ENCODE measurements at places on chromosomes 2 and 18.

- DNase-seq, result no peak
Observed at GRCh38 chr2:94955702-94956101, 69.8 kb upstream of the MAL start.

DNA sequence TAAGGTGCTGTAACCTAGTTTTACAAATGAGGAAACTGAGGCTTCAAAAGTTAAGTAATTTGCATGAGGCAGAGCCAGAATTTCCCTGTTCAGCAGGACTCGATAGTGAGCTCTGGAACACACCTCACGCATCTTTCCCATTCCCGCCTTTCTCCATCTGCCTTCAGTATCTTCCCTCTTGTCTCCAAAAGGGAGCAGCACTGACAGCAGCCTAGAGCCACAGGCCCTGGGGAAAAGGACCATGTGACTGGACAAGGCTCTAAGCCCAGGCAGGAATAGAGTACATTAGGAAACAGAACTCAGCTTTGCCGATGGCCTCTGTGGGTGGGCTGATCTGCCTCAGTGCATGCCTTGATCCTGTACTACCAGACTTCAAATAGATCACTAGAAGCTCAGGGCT, 21.5 kb downstream of the GPR155 start:
- DNase-seq, result no peak

GRCh38 chr2:156719036-156719435, 282.9 kb downstream of the GPD2 start:
- DNase-seq, result no peak

DNA sequence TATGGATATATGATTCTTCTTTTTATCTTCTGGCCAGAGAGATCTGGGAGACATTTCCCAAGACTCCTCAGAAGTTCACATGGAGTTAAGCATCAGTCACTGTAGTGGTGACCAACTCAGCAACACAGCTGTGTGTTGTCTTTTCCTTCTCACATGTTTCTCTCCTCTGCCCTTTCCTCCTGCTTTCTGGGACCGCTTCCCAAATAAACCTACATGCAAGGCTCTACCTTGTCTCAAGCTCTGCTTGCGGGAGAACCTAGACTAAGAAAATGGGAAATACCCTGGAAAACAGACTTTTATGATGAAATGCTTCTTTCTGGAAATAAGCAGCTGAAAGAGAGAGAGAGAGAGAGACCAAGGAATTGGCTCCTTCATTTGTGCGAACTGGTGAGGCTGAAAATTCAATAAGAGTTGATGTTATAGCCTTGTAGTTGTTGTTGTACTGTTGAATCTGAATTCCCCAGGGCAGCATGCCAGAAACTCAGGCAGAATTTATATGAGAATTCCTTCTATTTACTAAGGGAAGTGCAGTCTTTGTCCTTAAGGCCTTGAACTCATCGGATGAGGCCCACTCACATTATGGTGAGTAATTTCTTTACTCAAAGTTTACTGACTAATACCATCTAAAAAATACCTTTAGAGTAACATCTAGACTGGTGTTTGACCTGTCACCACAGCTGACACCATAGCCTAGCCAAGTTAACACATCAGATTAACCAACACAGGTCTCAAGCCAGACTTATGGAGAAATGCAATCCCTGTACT, 22.7 kb upstream of the DSC1 start:
- DNase-seq, result no peak

DNA sequence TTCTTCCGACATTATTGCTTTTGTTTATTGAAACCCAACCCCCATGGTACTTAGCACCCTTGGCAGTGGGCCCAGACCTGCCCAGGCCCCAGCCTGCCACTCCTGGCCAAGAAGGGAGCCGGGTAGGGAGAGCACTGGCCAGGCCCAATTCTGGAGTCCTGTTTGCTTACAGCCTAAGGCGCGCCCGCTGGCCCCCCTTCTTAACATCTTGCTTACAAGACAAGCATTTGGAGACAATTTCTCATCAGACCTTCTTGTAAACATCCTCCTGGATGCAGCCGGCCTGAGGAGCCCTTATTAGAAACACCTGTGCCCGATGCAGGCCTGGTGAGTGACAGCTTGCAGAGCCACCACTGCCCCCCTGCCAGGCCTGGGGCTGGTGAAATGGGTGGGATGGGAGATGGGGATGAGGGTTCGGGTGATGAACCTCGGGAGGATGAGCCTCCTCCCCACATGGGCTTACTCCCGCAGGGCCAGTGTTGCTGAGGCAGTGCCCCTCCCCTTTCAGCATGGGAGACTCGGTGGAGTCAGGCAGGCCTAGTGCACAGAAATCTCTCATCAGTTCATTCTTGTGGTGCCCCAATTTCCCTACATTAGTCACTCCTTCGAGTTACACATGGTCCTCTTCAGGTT, 217.5 kb downstream of the CYP26B1 start:
- DNase-seq, result no peak

DNA sequence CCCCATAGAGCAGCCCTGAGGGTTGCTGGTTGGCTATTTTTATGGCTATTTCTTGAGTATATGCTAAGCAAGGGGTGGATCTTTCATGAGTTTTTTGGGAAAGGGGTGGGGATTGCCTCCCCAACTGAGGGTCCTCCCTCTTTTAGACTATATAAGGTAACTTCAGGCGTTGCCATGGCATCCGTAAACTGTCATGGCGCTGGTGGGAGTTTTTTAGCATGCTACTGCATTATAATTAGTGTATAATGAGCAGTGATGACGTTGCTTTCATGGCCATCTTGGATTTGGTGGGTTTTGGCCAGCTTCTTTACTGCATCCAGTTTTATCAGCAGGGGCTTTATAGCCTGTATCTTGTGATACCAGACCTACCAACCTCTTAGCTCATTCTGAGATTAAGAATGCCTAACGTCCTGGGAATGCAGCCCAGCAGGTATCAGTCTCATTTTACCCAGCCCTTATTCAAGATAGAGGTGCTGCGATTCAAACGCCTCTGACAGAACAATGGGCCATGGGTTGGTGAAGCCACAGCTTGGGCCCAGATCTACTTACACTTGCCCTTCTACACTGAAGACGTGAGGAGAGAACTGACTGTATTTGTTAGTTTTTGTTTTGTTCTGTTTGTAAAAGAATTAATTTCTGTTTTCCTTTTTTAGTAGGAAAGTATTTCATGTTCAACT, 53.8 kb upstream of the TMEM163 start:
- DNase-seq, result no peak

GRCh38 chr2:64114063-64114911, 29.9 kb downstream of the PELI1 start:
- no peak for DNase-seq

GRCh38 chr2:38446418-38446817, 69.3 kb upstream of the ATL2 start:
- no peak for DNase-seq

- no peak for DNase-seq
Observed at GRCh38 chr18:25805323-25805722, 285.1 kb downstream of the SS18 start.

GRCh38 chr2:57720728-57721627, 325.6 kb upstream of the VRK2 start:
- no peak for DNase-seq

GRCh38 chr2:181352158-181352557, 105.0 kb upstream of the ITGA4 start:
- DNase-seq, result no peak

GRCh38 chr2:216850665-216851322, 9.1 kb downstream of the TNP1 start:
- DNase-seq, result no peak

DNA sequence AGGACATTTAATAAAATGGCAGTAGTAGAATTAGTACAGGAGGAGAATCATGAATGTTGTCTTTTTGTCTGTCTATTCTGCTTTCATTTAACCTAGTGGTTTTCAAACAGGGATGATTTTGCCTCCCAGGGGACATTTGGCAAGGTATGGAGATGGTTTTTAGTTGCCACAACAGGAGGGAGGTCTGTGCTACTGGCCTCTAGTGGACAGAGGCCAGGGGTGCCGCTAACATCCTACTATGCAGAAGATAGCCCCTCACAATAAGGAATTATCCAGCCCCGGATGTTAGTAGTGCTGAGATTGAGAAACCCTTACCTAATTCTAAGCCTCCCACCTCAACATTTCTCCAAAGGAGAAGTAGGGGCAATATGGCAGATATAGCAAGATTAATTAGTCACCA, 18.3 kb downstream of the FASTKD2 start:
- no peak for DNase-seq

DNA sequence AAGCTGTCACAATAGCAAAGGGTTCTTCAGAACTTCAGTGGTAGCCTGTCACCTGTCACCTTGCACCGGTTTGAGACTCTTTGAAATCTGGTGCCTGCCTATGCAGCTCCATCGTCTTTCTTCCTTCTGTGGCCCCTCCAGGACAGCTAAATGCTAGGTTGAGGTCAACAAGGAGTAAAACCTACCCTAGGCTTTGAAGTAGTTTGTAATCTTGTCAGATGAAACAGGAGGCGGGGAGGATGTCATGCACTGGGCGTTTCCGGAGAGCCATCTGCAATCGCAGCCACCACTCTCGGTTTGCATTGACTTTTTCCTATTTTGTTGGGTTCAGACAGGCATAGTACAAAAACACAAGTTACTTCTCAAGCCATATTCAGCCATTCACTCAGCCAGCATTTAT, 116.7 kb downstream of the LPIN1 start:
- DNase-seq, result no peak

GRCh38 chr2:101806123-101806522, 108.6 kb downstream of the MAP4K4 start:
- no peak for DNase-seq

DNA sequence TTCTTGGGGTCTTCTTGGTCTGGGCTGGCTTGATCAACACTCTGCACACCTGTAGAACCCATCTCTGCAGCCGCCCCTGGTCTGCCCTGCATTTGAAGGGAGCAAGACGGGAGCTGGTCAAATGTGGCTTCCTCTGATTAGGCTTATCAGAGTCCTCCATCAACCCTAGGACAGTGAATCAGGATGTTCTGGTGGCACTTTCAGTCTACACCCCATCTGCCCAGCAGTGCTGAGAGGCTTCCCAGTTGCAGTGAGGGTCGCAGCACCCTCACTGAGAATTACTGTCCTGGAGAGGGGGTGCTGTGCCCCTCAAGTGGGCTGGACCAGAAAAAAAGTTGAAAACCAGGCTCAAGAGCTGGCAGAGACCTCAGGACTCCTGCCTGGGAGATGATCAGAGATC, 152.9 kb downstream of the DYSF start:
- DNase-seq, result no peak

DNA sequence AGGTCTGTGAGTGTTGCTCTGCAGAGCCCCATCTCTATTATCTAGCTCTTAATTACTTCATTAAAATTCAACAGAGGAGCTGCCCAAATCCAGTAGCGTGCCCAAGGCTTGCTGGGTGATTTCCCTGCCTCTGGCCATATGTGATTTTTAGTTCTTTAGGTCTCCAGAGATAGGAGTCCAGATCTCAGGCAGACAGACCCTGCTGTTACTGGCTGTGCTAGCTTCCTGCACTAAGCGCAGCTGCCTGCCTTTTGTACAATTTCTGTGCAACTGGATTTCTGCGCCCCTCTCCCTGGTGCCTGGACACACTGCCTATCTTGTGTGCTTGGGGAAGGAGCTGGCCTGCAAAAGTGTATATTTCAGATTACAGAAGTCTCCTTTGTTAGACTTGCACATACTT, 136.5 kb downstream of the TDRD15 start:
- no peak for DNase-seq

GRCh38 chr2:170455617-170456426, 259.3 kb upstream of the SP5 start:
- DNase-seq, result no peak

DNA sequence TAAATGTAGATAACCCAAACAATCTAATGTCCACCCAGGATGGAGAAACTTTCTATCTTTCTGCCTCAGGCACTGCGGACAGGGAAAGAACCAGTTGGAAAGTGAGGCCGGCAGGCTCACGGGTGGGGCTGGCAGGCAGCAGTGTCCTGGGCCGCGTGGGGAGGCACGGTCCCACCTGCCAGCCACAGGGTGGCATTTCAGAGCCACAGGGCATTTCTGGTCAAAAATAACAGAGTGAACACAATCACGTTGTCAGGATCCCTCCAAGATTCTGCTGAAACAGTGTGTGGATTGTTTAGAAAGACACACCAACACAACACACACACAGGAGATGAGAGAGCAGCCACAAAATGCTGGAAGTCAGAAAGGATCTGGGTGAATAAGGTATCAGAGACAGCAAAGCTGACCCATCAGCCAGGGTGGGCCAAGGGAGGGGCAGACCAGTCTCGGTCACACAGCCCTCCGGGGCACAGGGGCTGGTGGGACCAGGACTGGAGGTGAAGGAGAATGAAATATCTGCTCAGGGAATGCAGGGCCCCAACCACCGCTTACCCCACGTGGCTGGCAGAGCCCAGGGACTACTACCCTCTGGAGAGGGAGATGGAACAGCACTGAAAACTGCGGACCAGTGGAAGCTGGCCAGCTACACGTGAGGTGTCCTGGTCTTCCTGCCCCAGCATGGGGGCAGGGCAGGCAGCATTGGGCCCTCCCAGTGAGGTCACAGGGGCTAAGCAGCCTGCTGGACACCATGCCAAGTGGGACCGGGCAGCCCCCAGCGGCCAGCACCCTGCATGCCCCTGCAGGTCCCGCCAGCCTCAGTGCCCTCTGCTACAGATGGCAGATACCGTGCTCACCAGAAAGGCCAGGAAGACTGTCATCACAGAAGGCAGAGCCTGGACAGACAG, 173.9 kb downstream of the HDAC4 start:
- DNase-seq, result no peak

- no peak for DNase-seq
Observed at GRCh38 chr2:96841701-96842495, 1.9 kb downstream of the ANKRD23 start.

GRCh38 chr2:50051374-50051773, 897.1 kb upstream of the FSHR start:
- no peak for DNase-seq

GRCh38 chr2:16629044-16629443, 36.6 kb downstream of the CYRIA start:
- no peak for DNase-seq

DNA sequence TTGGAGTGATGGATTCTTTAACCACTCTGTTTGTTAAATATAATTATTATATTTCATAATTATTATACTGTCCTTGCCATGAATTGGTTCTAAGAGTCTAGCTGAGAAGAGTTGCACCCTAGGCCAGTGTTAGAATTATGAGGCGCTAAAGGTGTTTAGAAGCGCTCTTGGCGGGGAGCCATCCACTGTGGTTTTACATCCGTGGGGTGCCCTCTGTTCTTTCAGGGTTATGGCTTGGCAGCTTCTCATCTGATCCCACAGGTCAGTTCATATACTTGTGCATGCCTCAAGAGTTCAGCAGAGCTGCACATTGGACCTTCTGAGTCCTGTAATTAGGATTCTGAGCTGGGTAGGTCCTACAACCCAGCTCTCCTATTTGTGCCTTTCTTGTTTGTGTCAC, 9.1 kb downstream of the ASAP2 start:
- no peak for DNase-seq

- no peak for DNase-seq
Observed at GRCh38 chr2:230412846-230413245, 3.2 kb upstream of the SP100 start.

DNA sequence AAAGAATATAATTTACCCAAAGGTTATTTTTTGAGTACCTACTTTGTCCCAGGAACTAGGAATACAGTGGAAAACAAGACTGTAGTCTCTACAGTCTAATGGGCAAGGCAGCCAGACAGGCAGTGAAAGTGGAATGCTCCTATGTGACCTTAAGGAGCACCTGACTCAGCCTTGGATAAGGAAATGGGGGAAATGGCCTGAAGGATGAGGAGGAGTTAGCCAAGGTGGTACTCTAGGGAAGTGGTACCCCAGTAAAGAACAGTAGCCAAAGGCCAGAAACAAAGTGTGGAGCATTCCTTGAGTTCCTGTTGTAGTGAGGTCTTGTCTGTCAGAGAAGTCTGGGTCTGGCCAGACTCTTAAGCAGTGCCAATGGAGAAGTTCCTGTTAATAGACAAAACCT, 6.0 kb downstream of the ZNF397 start:
- DNase-seq, result no peak
